ENCODE measurements at places on chromosomes 7 and 10. TPM values are rescaled to one million over a fixed set of nuclear protein-coding genes. Genes with fewer than 3 reads are reported as not detected.

Gene CASD1
- 10.1 TPM for total RNA-seq

Gene DPY19L1
- 38.8 TPM for total RNA-seq

Gene FRMPD2
- total RNA-seq: 0.11 TPM

Gene CEP55
- 60.9 TPM for total RNA-seq

Gene ACTL6B
- not detected for total RNA-seq

Measured in A549 treated with AZD2906 at 1 μM for 4 hours (cell line).